NCI-H146 (cell line): ENCODE measurements at places on chromosomes 7 and 10.

GRCh38 chr10:46104071-46104585, 58.1 kb upstream of the MSMB start:
- DNase-seq: no peak

DNA sequence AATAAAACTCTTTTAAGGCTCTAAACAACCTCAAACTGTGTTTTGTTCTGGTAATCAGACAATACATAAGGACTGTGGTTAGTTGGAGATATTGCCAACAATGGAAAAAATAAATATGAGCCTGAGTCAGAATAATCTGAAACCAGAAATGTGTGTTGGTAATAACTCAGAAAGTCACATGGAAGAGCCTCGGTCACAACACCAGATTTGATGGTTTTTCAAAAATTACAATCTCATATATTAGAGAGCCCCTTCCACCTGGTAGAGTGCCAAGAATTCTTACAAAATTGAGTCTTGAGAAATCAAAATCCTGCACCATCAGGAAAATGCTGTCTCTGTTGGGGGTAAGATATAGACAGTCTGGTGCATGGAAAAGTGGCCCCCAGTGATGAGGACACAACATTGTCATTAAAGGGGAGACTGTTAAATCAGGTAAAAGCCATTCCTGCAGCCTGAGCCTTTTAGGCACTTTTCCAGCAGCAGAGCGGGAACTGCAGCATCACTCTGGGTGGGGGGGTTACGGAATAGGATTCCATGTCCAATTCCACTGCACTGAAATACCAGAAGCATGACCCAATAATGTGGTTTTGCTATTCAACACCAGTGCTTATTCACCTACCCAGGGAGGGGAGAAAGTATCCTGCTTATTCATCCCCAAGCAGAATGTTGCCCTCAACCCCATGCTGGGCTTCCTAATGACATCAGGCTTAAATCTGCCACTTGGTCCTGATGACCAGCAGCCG, 9.5 kb upstream of the ADAM12 start:
- peak; percentile 39 for DNase-seq

GRCh38 chr7:117217106-117218035, 105.5 kb downstream of the WNT2 start:
- no peak for DNase-seq

DNA sequence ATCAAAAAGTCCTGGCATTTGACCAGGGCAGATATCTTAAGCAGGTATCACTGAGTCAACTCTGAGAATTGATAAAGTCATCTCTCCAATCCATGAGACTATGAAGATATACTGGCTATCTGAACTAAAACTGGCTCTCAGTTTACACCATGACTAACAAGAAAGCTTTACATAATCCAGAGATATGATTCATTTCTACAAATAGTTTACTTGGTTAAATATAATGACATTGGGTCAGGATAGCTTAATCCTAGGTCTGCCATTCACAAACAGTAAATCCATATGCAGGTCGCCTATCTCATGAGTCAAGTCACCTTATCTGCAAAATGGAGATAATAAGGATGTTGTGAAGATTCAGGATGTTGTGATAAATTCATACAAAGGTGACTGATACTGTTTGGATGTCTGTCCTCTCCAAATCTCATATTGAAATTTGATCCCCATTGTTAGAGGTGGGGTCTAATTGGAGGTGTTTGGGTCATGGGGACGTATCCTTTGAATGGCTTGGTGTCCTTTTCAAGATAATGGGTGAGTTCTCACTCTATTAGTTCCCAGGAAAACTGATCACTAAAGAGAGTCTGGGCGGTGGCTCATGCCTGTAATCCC, 117.4 kb downstream of the JMJD1C start:
- DNase-seq: no peak

GRCh38 chr10:54587971-54588370, 213.1 kb downstream of the PCDH15 start:
- DNase-seq: no peak

DNA sequence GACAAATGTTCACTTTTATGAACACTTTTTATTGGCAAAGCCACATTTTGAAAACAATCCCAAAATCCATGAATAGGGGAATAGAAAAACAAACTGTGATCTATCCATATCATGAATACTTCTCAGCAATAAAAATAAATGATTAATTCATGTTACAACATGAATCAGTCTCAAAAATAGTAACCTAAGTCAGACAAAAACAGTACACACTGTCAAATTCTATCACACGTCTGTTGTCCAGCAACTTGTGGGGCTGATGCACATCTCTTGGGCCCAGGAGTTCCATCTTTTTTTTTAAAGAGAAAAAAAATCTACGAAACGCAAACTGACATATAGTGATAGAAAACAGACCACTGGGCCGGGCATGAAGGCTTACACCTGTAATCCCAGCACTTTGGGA, 71.0 kb downstream of the LARP4B start:
- no peak for DNase-seq

DNA sequence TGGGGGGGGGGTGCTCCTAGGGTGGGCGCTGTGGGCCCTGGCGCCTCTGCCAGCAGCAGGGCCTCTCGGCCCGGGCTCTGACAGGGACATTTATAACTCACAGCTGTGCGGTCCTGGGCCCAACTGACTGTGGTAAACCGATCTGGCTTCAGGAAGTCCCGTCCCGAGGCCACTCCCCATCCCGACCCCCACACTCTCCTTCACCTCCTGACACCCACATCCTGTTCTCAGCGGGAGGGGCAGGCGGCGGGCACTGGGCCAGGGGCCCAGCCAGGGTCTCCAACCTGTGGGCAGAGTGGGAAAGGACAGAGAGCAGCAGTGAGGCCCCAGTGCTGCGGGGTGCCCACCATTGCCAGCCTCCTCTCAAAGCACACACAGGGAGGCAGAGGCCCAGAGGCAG, 69.1 kb downstream of the ZMIZ1 start:
- DNase-seq: no peak

DNA sequence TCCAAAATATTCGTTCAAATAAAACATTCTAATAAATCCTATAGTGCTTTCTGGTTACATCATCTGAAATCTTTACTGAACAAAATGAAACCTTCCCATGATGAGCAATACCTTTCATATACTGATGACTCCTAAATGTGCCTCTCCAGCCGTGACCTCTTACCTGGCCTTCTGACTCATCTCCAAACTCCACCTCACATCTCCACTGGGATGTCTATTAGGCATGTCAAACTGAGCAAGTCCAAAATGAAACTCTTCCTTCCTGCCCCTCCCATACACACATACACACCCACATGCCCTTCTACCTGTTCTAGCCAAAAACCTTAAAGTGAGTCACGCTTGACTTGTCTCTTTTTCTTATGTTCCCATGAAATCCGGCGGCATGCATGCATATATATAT, 22.9 kb downstream of the GSAP start:
- no peak for DNase-seq

- DNase-seq: no peak
These were observed at the start of gene NPTX2 for GRCh38 chr7:98617051-98617959. Gene NPTX2 (plus strand): TSS chr7:98617285. CDS start chr7:98617462, 177 bp downstream.

GRCh38 chr10:114334301-114334700, 70.0 kb downstream of the AFAP1L2 start:
- no peak for DNase-seq

DNA sequence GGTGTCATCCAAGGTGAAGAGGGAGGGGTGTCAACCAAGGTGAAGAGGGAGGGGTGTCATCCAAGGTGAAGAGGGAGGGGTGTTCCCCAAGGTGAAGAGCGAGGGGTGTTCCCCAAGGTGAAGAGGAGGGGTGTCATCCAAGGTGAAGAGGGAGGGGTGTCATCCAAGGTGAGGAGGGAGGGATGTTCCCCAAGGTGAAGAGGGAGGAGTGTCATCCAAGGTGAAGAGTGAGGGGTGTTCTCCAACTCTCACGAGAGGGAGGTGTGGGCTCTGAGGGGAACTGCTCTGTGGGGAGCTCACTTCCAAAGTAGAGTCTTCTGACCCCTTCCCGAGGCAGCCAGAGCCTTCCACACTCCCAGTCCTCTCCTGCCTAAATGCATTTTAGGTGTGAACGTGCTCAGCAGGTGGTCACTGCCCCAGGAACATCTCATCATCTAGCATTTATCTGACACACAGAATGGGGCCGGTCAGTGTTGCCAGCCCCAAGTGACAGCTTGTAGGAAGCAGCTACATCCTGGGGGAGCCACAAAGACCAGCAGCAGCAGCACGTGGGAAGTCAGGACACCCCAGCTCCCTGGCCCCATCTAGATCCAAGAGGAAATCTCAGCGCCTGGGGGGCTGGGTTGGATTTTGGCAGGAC, 323.8 kb downstream of the GLRX3 start:
- DNase-seq: no peak

GRCh38 chr10:68301790-68302502, 29.9 kb upstream of the HNRNPH3 start:
- peak; percentile 29 for DNase-seq

DNA sequence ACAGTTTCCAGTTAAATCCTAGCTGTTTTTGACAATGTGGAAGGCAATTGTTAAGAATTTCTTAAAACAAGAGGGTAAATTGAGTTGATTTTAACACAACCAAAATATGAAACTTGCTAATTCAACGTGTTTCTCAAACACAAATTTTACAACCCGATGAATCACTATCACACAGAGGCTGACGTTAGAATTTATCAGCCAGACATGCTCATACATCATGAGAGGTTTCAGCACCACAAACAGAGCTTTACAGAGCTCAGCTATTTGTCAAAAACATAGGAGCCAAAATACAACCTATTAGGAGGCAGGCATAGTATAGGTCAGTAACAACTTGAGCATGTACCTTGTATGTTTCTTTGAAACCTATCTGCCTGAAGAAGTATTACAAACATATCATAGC, 36.1 kb downstream of the LRRN3 start:
- no peak for DNase-seq

GRCh38 chr10:83725567-83725966, 413.7 kb upstream of the GHITM start:
- DNase-seq: no peak

DNA sequence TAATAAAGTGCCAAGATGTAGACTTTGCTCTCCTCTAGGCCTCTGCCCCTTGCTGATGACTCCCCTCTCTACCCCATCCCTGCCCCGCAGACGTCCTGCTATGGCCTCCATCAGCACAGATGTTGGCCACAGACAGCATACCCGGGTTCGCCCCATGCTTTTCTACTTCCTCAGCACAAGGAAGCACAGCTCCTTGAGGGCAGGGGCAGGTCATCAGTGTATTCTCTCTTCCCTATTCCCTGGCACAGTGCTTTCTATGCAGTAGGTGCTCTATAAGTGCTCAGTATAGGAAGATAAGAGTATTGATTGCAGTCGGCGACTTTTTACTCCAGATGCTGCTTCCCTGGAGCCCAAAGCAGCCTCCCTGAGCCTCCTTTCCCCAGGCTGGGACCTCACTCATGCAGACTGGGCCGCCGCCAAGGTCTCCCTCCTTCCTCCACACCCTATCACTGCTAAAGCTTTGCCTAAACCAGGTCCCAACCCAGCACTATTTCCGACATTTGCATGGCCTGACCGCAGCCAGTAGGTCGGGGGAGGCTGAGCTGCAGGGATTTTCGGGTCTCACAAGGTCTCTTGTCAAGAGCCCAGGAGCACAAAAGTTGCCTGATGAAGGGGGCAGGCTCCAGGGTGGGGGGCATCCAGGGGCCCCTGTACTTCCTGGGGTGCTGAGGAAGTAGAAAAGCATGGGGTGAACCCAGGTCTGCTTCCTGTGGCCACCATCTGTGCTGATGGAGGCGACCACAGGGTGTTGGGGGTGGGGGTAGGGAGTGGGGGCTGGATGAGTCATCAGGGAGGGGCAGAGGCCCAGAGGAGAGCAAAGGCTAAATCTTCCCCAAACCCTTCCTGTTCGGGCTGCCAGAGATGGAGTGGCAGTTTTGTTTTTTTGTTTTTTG, 8.0 kb downstream of the CALHM3 start:
- no peak for DNase-seq

DNA sequence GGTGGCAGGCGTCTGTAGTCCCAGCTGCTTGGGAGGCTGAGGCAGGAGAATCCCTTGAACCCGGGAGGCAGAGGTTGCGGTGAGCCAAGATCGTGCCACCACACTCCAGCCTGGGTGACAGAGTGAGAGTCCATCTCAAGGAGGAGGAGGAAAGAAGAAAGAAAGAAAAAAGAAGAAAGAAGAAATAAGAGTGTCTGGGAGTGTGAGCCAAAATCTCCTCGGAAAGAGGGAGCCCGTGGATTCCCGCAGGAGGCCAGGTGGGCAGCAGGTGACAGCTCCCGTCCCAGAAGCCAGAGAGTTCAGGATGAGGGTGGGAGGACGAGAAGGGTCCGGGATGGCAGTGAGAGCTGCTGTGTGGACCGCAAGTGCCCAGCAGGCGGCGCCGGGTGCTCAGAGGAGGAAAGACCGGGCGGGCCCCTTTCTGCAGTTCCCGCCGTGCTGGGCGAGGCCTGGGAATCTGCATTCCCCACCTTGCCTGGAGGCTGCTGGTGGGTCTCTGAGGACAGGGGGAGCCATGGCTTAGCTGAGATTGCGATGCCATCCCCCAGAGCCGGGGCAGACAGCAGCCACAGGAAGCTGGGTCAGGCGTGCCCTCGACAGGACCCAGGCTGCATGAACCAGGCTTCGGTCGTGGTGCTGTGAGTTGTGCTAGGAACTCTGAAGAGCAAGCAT, 17.1 kb upstream of the AMZ1 start:
- peak; percentile 74 for DNase-seq

DNA sequence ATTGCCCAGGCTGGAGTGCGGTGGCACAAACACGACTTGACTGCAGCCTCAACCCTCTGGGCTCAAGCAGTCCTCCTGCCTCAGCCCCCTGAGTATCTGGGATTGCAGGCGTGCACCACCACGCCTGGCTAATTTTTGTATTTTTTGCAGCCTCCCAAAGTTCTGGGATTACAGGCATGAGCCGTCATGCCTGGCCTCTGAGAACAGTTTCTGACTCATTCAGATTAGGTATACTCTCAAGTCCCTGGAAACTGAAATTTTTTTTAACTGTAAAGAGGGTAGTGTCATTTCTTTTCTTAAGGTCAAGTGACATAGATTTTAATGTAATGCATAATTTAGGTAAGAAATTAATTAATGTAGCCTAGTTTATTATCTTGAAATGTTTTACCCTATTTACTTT, 104.7 kb downstream of the SEPTIN7 start:
- DNase-seq: no peak

DNA sequence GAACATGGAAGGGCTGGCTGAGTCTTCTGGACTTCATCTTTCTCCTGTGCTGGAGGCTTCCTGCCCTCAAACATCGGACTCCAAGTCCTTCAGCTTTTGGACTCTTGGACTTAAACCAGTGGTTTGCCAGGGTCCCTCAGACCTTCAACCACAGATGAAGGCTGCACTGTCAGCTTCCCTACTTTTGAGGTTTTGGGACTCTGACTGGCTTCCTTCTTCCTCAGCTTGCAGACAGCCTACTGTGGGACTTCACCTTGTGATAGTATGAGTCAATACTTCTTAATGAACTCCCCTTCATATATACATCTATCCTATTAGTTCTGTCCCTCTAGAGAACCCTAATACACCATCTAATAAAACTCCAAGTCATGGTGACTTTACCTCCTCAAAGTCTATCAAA, 4.0 kb upstream of the CLEC5A start:
- DNase-seq: no peak
